ENCODE measurements at places on chromosomes 1 and 21.

- no peak for DNase-seq
These were observed at the start of gene GJA4 for GRCh38 chr1:34792868-34793727. Gene GJA4, plus strand, starts transcription at chr1:34792999. Its CDS starts 1,215 bp downstream, at chr1:34794214.

- DNase-seq = no peak
These were observed 39.9 kb upstream of the NFASC start for GRCh38 chr1:204830747-204831146.

- no peak for DNase-seq
These were observed 1.8 kb downstream of the RHOC start for GRCh38 chr1:112704934-112705627.

GRCh38 chr1:115138271-115138670 lies 49.0 kb upstream of the TSPAN2 start:
- DNase-seq = no peak

DNA sequence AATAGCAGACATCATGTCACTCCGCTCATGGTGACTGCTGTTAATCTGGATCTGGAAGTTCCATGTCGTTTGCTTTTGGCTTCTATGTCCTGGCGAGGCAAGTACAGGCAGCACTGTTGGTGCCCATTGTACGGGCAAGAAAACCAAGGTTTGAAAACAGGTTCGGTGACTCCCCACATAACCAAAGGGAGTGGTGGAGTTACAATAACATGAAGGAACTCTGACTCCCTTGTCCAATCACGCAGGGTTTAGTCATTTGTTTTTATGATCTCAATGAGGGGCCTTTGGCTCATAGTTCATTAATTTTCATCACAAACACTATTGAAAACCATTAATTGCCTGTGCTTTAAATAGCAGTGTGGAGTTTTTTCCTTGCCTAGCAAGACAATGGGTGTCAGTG lies 82.9 kb upstream of the SSX2IP start:
- DNase-seq = no peak

DNA sequence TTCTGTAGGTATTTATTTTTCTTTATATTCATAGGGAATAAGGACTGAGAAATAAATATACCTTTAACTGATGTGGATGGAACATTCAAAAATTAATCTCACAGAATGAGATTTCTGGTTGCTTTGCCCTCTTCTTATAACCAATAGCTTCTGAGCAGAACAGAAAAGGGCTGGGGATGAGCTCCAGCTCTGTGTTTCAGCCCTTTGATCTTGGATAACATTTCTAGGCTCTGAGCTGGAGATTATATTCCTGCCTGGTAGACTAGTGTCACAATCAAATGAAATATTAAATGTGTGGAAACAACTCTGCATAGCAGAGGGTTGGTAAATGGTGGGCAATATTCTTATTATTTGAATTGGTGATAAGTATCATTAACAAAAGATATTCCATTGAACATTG lies 14.6 kb downstream of the MAP3K21 start:
- no peak for DNase-seq

GRCh38 chr1:145942871-145943270 lies 14.9 kb downstream of the LIX1L start:
- no peak for DNase-seq

DNA sequence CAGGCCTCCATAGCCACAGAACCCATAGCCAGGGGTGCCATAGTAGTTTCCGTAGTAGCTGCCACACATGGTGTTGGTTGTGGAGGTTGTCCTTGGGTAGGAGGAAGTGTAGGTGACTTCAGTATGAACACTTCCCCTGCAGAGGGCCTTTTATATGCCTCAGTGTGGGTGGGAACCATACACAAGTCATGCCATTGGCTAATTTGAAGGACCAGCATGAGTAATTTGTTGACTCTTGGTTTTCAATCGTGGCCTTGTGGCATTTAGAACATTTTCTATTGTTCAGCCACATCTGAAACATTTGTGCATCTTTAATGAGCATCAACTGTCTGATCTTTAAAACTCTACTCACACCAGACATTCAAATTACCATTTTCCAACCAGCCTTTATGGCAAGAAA lies at the start of gene KRTAP6-1:
Gene KRTAP6-1 (minus strand): TSS at position 95 of the 400 bp plus-strand sequence. CDS start 26 bp downstream, at position 69.
- DNase-seq = no peak

GRCh38 chr1:63326106-63326472 lies 3.7 kb downstream of the FOXD3 start:
- DNase-seq = no peak

- no peak for DNase-seq
These were observed 259.3 kb upstream of the AJAP1 start for GRCh38 chr1:4395158-4395557.

GRCh38 chr1:42173961-42174735 lies 9.6 kb upstream of the GUCA2A start:
- DNase-seq = no peak

- DNase-seq = no peak
These were observed 30.9 kb upstream of the RBM15 start for GRCh38 chr1:110308247-110308646.

DNA sequence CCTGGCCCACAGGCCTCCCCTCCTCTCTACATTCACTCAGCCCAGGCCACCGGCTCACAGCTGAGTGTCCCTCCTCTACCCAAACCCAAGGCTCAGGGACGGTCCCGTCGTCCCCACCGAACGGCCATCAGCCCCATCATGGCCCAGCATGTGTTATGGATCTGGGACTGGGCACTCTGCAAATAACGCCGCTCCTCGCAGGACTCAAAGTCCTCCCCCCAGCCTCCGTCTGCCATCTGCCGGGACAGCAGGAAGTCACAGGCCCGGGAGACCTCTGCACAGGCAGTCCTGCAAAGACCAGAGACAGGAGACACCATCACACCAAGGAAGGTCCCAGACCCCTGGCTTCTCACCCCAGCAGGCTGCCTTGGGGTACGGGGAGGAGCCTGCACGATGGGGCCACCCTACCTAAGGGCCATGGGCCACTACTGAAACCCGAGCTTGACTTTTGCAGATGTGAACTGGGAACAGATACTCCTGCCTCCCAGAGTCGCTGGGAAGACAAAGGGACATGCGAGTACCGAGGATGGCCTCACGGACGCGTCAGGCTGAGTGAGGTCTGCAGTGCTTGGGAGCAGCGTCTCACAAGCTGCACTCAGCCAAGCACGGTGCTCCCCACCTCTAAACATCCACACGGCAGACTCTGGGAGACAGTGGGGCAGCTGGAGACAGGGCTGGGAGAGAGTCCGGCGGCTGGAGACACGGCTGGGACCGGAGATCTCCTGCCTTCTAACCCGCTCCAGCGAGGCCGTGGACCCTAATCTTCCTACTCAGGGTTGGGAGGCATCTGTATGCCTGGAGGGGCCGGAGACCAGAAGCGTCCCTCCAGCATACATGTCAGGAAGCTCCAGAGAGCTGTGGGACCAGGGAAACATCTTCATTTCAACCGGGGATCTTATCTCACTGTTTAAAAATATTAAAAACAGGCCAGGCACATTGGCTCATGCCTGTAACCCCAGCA lies 10.4 kb upstream of the SPATC1L start:
- DNase-seq = no peak

DNA sequence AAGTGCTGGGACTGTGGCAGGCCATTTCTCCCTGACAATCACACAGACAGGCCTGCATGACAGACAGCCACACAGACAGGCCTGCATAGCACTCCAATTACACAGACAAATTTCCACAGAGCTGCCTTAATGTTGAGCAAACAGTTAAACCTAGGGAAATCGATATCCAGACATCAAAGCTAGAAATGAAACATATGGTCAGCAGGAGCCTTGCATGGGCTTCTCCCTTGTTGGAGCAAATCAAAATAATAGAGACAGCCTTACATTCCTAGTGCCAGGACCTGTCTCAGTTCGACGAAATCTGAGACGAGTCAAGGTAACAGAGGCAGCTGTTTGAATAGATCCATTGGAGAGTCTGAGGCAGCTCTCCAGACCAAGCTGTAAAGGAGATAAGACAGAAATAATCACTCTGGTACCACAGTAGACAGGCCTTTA lies 42.4 kb downstream of the OLFML3 start:
- no peak for DNase-seq

GRCh38 chr1:49204720-49205119 lies 428.0 kb upstream of the BEND5 start:
- no peak for DNase-seq

DNA sequence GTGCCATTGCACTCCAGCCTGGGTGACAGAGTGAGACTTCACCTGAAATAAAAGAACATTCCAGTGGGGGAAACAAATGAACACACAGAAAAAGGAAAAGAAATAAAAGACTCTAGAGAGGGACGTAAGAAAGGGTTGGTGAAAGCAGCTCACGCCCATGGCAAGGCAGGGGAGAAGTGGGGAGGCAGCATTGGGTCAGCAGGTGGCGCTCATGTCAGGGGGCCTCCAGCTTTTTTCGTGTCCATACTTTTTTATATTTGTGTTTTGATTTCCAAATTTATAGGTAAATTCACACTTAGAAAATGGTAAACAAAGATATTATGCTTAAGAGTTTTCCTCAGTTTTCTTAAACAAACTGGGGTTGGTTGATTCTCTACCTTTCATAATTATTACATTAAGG lies 45.5 kb downstream of the VPS13D start:
- peak; percentile 2 for DNase-seq

GRCh38 chr1:241817331-241817792 lies 30.6 kb upstream of the EXO1 start:
- DNase-seq = no peak

GRCh38 chr1:87763483-87763882 lies 434.8 kb downstream of the LMO4 start:
- no peak for DNase-seq

GRCh38 chr1:56411021-56411420 lies 168.3 kb downstream of the PLPP3 start:
- DNase-seq = no peak

- DNase-seq = no peak
These were observed 127.3 kb upstream of the KIAA0040 start for GRCh38 chr1:175319912-175320230.

DNA sequence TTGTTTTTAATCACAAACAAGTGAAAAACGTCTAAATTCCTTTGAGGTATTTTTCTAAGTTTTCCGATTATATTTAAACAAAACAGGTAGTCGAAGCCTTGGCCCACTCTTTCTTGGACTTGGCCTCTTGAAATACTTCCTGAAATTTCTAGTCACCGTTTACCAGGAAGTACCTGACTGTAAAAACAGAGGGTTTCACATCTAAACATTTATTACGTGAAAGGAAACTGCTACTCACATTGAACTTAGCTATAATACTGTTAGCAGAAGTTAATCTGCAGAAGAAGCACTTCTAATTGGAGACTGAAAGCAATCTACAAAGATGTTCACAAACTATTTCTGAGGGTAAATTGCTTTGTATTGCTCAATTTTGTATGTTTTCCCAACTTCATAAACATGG lies 526.0 kb upstream of the ADGRL4 start:
- no peak for DNase-seq

DNA sequence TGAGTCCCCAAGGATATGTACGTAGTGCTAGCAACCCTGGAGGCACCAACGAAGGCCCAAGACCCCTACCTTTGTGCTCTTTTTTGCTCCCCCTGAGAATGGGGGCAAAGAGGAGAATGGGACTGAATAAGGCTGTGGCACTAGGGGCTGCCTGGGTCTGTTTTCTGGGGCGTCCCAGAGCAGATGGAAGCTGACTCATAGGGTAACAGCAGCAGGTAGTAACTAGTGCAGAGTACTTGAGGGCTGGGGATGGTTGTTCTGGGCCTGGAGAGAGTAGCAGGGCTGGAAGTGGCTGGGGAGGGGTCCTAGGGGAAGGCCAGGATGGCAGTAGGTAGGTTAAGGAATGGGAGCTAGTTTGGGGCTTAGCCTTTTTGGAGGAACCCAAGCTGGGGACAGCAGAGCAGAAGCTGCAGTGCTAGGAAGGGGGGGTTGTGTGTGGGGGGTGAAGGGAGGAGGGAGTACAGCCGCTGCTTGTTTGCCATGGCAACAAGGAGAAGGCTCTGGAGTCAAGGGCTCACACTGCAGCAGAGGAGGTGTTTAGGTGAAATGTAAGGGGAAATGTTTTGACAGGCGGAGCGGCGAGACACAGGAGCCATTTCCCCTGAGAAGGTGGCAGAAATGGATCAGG lies 1.8 kb downstream of the NCDN start:
- DNase-seq = no peak

DNA sequence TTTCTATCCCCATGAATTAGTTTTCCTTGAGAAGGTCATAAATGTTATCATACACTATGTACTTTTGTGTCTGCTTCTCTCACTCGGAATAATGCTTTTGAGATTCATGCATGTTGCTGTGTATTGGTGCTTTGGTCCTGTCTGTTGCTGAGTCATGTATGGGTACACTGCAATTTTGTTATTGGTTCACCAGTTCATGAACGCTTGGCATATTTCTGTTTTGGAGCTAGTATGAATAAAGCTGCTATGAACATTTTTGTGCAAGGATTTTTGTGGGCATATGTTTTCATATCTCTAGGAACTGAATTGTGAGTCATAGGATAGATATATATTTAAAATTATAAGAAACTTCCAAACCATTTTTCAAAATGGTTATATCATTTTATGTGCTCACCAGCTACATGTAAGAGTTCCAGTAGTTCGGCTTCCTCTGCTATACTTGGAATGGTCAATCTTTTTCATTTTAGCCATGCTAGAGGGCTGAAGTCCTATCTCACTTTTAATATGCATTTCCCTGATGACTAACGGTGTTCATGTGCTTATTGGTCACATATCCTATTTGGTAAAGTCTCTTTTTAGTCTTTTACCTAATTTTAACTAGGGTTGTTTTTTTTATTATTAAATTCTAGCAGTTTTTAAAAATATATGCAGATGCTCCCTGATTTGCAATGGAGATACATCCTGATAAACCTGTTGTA lies 38.2 kb downstream of the ETS2 start:
- no peak for DNase-seq

DNA sequence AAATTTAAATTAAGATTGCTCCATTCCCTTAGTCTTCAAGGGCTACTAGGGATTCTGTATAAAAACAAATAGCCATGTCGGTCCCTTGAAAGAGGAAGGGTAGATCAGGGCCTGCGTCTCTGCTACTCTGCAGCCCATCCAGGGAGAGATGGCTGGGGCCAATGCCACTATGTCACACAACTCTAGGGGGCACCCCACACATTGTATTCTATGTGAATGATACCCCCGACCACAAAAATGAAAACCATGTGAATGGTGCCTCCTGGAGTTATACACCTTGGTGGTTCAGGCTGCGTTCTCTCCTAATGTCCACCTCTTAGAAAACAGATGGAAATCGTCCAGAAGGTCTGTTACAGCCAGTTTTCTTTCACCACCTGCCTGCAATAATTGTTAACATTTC lies 18.0 kb downstream of the PIK3C2B start:
- DNase-seq = no peak

DNA sequence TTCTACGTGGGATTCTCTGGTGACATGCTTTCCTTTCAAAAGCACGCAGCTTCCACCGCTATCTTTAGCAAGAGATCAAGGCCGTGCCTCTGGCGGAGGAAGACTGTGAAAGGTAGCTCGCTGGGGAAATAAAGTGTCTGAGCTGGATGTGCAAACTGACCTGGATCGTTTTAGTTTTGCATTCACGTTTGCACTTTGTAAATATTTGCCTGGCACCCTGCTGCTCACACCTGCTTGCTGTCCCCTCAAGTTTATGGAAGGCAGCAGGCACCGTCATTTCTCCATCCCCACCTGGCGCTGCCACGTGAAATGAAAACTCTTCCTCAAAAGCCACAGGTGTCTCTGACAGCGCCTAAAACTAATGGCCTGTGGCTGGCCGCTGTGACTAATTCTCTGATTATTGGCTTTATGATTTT lies 44.0 kb upstream of the TARDBP start:
- no peak for DNase-seq

- no peak for DNase-seq
These were observed 253.0 kb downstream of the GPR52 start for GRCh38 chr1:174700775-174701174.

All from stimulated activated CD8-positive, alpha-beta memory T cell treated with anti-CD3 and anti-CD28 coated beads, Interleukin-15, amount 100 ng/mL, for 24 hours (primary cell).